ENCODE measurements at places on chromosomes 7 and 10. TPM values are rescaled to one million over a fixed set of nuclear protein-coding genes. Genes with fewer than 3 reads are reported as not detected.

The DEPP1 gene
- total RNA-seq: 0.44 TPM

The TRIM74 gene
- not detected for total RNA-seq

The IGF2BP3 gene
- 3.5 TPM for total RNA-seq

The FEZF1 gene
- not detected for total RNA-seq

The VWDE gene
- 0.33 TPM for total RNA-seq

The PNLIPRP2 gene
- not detected for total RNA-seq

The SPDYE1 gene
- not detected for total RNA-seq

The BZW2 gene
- total RNA-seq: 65.5 TPM

The CADPS2 gene
- total RNA-seq: 21.6 TPM

The CYP2C19 gene
- total RNA-seq: not detected

The NAT16 gene
- total RNA-seq: under 0.01 TPM

The ANKRD7 gene
- total RNA-seq: 1.9 TPM

The BTBD16 gene
- not detected for total RNA-seq

The OR2A5 gene
- total RNA-seq: not detected

The PHYHIPL gene
- total RNA-seq: not detected

The ADGRA1 gene
- not detected for total RNA-seq

The MMP21 gene
- under 0.01 TPM for total RNA-seq

The VSIR gene
- 10.1 TPM for total RNA-seq

The FXYD4 gene
- total RNA-seq: not detected

The PFKFB3 gene
- total RNA-seq: 22.6 TPM

The SNCG gene
- total RNA-seq: 7.5 TPM

The ELMO1 gene
- total RNA-seq: 0.50 TPM

Data from uterine smooth muscle cell (primary cell).